ENCODE measurements at places on chromosomes 6 and 20. TPM values are rescaled to one million over a fixed set of nuclear protein-coding genes. Genes with fewer than 3 reads are reported as not detected.

PRSS35 gene
- total RNA-seq, result 29.7 TPM

ESR1 gene
- 1.0 TPM for total RNA-seq

CLDN20 gene
- total RNA-seq, result not detected

TXLNB gene
- 60.0 TPM for total RNA-seq

RPS6KA2 gene
- total RNA-seq, result 10.4 TPM

CD24 gene
- total RNA-seq, result 16.7 TPM

GSTA4 gene
- total RNA-seq, result 35.5 TPM

CPXM1 gene
- total RNA-seq, result 26.1 TPM

TUBB1 gene
- total RNA-seq, result 1.0 TPM

ZSCAN9 gene
- total RNA-seq, result 18.8 TPM

TRIM15 gene
- total RNA-seq, result not detected

OR2B6 gene
- total RNA-seq, result not detected

OVOL2 gene
- total RNA-seq, result not detected

TNFRSF6B gene
- total RNA-seq, result not detected

ARFRP1 gene
- total RNA-seq, result 13.0 TPM

CST2 gene
- total RNA-seq, result not detected

FAXC gene
- 4.2 TPM for total RNA-seq

UBE2J1 gene
- total RNA-seq, result 28.2 TPM

BLTP3A gene
- 8.4 TPM for total RNA-seq

HMGA1 gene
- 20.4 TPM for total RNA-seq

VNN1 gene
- under 0.01 TPM for total RNA-seq

KCNG1 gene
- total RNA-seq, result 0.52 TPM

LAMA2 gene
- total RNA-seq, result 187 TPM

PTPRT gene
- total RNA-seq, result 1.0 TPM

CALHM4 gene
- total RNA-seq, result not detected

TPX2 gene
- 8.4 TPM for total RNA-seq

FABP7 gene
- not detected for total RNA-seq

CBFA2T2 gene
- 10.4 TPM for total RNA-seq

GNRH2 gene
- not detected for total RNA-seq

TAB2 gene
- total RNA-seq, result 25.1 TPM

KCNK5 gene
- total RNA-seq, result 1.6 TPM

NRSN1 gene
- not detected for total RNA-seq

ADTRP gene
- under 0.01 TPM for total RNA-seq

ADGRG6 gene
- total RNA-seq, result 26.1 TPM

TPBG gene
- total RNA-seq, result 6.3 TPM

RIPPLY2 gene
- 1.6 TPM for total RNA-seq

OR12D1 gene
- not detected for total RNA-seq

FAM209A gene
- not detected for total RNA-seq

RBM38 gene
- total RNA-seq, result 60.0 TPM

POU5F1 gene
- not detected for total RNA-seq

HLA-DOA gene
- 1.0 TPM for total RNA-seq

PHACTR1 gene
- 5.7 TPM for total RNA-seq

CEP43 gene
- total RNA-seq, result 16.7 TPM

PACRG gene
- 1.0 TPM for total RNA-seq

IMPG1 gene
- total RNA-seq, result 0.52 TPM

BPI gene
- total RNA-seq, result 1.0 TPM

LHFPL5 gene
- total RNA-seq, result not detected

TRIM26 gene
- total RNA-seq, result 8.4 TPM

C6orf52 gene
- total RNA-seq, result not detected

TCF15 gene
- 2.1 TPM for total RNA-seq

PRELID3B gene
- total RNA-seq, result 38.6 TPM

TMEM14C gene
- total RNA-seq, result 93.4 TPM

Data from skeletal muscle tissue (tissue), 5 donors.